Large intestine (tissue), 12 donors: ENCODE measurements at places on chromosomes 16 and 17. TPM values are rescaled to one million over a fixed set of nuclear protein-coding genes. Genes with fewer than 3 reads are reported as not detected.

Gene HOXB9
- 0.03 TPM for polyA plus RNA-seq

Gene PCGF2
- polyA plus RNA-seq: 27.7 TPM

Gene TSPAN10
- 1.2 TPM for polyA plus RNA-seq

Gene NPEPPS
- polyA plus RNA-seq: 111 TPM

Gene MEOX1
- polyA plus RNA-seq: 2.7 TPM

Gene CCL2
- 34.5 TPM for polyA plus RNA-seq

Gene OMG
- polyA plus RNA-seq: 1.0 TPM

Gene MYBBP1A
- 46.0 TPM for polyA plus RNA-seq

Gene CPD
- polyA plus RNA-seq: 51.7 TPM

Gene MYOCD
- polyA plus RNA-seq: 12.2 TPM

GRCh38 chr16:87515475-87516330 lies 22.9 kb upstream of the ZCCHC14 start:
- DNase-seq: no peak

DNA sequence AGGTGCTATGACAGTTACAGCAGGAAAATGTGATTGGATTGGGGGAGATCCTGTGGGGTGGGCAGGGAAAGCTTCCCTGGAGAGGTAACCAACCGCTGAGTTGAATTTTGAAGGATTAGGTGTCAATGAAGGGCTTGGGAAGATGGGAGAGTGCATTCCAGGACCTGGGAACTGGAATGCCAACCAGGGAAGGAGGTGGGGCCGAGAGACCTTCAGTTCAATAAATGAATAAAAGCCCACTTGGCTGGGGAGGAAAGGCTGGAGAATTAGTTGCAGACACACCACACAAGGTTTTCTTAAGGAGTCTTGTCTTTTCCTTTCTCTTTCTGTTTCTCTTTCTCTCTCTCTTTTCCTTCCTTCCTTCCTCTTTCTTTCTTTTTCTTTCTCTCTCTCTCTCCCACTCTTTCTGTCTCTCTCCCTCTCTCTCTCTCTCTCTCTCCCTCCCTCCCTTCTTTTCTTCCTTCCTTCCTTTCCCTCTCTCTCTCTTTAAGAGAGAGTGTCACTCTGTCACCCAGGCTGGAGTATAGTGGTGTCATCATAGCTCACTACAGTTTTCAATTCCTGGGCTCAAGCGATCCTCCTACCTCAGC lies 3.3 kb downstream of the USP43 start:
- DNase-seq: no peak

GRCh38 chr16:10902999-10903398 lies 26.0 kb downstream of the CIITA start:
- no peak for DNase-seq

DNA sequence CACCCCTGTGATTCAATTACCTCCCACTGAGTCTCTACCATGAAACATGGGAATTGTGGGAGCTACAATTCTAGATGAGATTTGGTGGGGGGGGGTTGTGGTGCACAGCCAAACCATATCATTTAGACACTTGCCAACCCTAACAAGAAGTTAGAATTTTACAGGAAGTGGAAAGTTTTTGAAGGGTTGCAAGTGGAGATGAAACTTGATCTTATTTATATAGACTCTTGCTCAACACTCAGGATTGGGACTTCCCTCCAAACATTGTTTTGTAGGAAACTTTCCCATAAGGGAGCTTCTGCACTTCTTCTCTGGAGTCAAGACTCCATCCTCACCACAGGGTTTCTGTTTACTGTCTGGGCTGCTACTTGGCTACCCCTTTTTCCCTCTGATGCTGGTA lies 266.7 kb upstream of the CDH11 start:
- no peak for DNase-seq

DNA sequence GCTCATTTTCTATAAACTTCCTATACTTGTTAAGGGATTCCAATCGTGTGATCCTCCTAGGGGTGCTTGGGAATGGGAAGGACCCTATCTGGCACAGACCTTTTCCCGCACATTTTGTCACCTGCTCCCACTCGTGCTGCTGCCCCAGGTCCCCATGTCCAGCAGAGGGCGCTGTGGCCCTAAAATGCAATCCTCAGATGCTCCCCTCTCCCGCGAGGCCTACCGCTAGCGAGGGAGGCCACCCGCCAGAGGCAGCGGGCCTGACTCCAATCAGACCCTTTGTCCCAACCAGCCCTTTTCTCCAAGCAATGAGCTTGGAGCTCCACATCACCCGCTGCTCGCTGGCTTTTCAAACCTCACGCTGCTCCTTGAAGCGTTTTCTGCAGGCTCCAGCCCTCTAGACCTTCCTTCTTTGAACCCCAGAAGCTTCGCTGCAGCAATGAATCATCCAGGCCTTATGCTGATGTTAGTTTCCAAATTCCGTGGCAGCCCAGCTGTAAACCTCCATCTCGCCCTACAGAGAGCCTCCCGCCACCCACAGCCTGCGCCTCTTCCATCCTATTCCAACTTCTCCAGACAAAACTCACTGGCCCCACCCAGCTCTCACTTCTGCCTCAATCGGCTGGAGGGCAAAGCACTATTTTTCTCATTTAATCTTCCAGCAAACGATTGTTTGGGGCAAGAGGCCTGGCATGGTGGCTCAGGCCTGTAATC lies 23.6 kb upstream of the FZD2 start:
- peak; percentile 71 for DNase-seq

DNA sequence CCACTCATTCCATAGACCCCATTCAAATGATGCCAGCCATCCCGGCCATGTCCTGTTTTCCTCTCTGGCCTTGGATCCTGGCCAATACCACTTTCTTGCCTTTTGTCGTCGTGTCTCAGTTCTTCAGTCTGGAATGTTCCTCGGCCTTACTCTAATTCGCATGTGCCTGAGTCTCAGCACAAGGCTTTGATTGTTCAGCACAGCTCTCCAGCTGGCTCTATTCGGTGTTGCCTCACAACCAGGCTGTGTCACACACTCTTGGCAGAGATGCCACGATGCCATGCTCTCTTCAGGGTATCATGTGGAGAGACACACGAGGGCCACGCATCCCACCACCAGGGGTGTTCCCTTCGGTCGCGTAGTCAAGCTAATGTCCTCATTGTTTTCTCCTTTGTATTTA lies 1.8 kb upstream of the VPS4A start:
- no peak for DNase-seq

DNA sequence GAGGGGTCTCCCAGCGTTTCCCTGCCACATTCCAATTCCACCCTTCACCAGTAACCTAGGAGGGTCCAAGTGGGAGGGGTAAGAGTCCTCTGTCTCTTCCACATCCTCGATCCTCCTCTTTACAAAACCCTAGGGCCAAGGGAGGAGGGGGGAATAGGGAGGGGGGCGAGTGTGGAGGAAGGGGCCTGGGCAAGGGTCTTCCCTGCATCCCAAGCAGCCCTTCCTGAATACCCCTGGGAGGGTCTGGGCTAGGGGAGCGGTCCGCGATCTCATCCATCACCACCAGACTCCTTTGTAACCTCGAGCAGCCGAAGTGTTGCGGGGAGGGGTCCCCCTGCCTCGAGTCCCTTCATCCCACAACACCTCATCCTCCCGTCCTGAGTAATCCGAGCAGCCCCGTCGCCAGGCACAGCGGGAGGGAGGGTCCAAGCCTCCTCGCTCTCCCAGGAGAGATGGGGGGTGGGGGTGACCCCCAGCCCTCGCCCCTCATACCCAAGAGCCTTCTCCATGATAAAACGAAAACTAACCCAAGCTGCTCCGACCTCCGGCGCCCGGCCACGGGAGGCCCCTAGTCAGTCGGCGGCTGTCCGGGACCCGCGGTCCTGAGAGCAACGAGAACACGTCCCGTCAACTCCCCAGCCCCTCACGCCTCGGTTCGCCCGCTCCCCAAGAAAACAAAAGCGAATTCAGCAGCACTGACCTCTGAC lies 502 bp downstream of the SMPD3 start:
- peak; percentile 16 for DNase-seq

GRCh38 chr16:78583441-78583840 lies 484.0 kb downstream of the WWOX start:
- no peak for DNase-seq

DNA sequence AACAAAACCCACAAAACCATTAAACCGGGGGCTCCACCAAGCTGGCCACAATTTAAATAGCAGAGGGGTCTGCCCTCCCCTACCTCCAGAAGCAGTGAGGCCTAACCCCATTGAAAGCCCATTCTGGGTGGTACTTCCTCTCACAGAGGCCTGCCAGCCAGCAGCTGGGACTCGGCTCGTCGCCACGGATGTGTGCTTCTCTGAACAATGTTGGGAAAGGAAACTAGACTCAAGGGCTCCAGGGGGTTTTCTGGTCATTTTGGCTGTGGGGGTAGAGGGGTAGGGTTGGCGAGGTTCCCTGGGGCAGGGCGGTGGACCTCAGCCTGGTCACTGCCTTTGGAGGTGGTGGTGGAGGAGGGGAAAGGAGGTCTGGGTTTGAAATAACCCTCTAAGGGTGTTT lies 4.7 kb upstream of the PLCG2 start:
- DNase-seq: no peak

GRCh38 chr16:78331731-78332130 lies 232.3 kb downstream of the WWOX start:
- no peak for DNase-seq

DNA sequence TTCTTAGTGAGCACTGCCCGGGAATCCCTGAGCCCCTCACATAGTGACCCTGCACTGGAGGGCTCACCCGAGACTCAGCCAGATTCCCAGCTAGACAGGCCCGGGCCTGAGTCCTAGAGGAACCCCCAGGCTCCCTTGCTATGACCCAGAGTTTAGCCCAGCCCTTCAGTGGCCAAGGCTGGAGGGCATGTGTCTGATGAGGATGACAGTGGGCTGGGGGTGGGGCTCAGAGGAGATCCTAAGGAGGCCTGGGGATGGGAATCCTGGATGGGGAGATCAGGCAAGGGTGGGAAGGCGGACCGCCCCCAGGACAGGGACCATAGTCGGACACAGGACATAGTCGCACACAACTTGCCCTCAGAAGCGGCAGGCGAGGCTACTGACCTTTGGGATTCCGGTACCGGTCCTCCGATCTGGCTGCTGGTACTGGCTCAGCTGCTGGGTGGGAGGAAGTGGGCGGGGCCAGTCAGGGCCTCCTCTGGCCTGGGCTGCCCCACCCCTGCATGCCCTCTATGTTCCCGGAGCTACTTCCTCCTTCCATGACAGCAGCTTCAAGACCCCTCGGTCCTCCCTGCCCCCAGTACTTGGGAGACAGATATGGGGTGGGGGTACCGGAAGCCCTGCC lies 1.1 kb downstream of the CD79B start:
- peak; percentile 42 for DNase-seq

- peak; percentile 55 for DNase-seq
Measured at GRCh38 chr17:66711881-66712321, 123.0 kb upstream of the CACNG5 start.

DNA sequence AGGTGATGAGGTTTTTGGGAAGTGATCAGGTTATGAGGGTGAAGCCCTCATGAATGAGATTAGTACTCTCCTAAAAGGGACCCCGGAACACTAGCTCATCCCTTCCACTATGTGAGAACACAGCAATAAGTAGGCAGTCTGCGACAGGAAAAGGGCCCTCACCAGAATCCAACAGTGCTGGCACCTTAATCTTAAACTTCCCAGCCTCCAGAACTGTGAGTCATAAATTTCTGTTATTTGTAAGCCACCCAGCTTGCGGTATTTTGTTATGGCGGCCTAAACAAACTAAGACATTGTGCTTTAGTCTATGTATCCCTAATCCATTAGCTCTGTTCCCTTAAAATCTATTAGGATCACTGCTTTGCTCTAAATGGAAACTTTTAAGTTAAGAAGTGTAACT lies 8.5 kb downstream of the SLFN12 start:
- no peak for DNase-seq

- no peak for DNase-seq
Measured at GRCh38 chr16:56121156-56121500, 70.2 kb upstream of the GNAO1 start.

DNA sequence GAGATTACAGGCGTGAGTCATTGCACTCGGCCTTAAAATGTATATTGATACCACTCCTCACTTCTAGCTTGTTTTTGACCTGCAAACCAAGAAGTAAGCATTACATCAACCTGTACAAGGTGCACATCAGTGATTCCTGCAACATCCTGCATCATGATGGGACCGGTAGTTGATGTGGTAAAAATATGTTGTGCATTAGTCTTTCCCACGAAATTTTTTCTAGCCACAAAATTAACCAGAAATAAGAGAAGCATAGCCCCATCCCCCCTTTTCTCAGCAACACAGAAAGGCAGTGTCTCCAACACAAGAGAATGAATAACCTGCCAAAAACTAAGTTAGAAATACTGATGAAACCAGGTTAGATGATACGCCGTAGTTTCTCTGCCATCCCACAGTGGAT lies 21.1 kb upstream of the NSMCE1 start:
- DNase-seq: no peak

DNA sequence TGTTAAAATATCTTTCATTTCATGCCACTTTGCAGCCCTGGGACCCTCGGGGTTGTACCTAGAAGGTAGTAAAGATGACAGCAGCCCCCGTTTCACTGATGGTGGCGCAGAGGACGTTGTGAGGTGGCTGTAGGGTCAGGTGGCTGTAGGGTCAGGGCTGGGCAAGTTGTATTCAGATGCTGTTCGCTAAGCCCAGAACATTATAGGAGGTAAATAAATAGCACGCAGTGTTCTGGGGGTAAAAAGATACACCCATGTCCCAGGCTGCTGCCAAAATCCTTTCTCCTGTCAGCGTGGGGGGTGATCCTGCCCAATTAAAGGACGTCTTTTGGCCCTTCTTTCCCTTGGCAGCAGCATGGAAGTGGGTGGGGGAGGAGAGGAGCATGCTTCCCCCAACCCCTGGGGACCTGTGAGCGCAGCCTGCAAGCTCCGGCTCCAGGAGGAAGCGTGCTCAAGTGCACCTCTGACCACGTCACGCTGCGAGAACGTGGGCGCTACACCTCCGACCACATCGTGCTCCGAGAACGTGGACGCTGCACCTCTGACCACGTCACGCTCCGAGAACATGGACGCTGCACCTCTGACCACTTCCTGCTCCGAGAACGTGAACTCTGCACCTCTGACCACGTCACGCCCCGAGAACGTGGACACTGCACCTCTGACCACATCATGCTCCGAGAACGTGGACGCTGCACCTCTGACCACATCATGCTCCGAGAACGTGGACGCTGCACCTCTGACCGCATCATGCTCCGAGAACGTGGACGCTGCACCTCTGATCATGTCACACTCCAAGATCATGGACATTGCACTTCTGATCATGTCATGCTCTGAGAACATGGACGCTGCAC lies 182.1 kb downstream of the RPTOR start:
- no peak for DNase-seq

- DNase-seq: peak; percentile 80
Measured at GRCh38 chr17:73798111-73798748, 154.0 kb upstream of the SDK2 start.

DNA sequence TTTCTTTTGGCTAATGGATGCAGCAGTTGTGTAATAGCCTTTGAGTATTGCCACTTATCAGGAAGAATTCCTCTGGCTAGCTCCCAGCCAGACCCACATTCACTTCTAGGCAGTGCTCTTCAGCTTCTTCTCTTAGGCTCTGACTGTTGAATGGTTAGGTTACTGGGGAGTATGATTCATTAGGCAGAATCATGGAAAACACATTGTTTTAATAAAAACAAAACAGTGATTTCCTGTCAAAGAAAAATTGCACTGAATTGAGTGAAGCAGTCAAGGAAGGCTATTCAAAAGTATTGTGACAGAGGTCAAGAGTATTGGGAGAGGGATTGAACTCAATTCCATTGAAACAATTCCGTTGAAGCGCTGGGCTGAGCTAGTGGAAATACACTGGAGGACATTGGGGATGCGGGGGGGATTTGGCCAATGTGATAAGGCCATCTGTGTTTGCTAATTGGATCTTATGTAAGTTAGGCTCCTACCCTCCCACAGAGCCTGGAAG lies 68.0 kb downstream of the CNTNAP4 start:
- no peak for DNase-seq

- peak; percentile 77 for DNase-seq
Measured at GRCh38 chr16:27326738-27327585, 13.2 kb downstream of the IL4R start.
